ENCODE measurements at places on chromosomes 11 and 22.

DNA sequence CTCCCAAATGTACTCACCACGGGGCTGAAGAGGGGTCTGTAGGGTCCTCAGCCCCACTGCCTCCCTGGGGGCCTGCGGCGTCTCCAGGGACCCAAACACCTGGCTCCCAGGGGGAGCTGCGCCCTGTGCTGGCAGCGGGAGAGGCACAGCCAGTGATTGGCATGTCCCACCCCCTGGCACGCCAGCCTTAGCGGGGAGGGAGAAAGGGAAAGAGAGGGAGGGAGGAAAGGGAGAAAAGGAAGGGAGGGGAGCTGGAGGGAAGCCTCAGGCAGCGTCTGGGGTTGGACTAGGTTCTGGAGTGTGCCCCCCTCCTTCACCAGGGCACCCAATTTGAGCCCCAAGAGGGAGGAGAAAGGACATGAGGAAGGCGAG, at the start of gene CHRM1:
Gene CHRM1, minus strand, starts transcription at position 163 of the 372 bp plus-strand sequence. CDS start 10,263 bp downstream, outside the sequence.
- DNase-seq = no peak

GRCh38 chr11:34899633-34900016, 16.6 kb downstream of the APIP start:
- DNase-seq = no peak

DNA sequence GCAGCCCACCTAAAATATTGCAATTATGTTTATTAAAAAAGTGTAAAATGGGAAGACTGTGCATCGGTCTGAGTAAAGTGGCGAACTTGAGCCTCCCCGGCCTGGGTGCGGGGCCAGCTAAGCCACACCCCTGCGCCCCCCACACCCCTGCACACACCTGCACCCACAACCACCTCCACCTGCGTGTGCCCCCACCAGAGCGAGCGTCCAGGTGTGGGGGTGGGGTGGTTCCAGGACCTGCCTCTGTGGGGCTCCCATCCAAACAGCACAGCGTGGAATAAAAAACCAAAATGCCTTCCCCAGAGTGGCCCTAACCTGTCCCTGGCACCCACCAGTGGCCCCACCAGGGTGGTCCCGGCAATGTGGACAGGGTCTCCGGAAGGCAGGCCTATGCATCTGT, 30.1 kb upstream of the CARS1 start:
- no peak for DNase-seq

DNA sequence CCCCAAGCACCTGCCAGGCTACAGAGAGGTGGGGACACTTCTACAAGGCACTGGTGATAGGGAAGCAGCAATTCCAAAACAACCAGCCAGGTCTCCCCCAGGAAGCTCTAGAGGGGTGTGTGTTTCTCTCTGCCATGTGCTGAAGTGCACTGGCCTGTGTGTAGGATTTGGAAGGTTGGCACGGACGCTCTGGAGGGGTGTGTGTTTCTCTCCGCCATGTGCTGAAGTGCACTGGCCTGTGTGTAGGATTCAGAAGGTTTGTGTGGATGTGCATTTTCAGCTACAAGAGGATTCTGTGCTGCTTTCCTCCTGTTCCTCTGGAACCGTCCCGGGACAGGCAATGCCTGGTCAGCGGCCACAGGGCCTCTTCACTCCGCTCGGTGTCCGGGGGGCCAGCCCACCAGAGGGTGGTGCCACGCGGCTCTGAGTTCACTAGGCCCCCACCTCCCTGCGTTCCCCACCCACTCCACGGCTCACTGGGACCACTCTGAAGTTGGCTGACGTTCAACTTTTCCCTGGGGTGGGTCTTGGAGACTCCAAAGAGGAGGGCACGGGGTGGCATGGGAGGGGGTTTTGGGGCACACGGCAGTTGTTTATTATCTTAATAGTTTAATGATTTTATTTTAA, 552.8 kb downstream of the BRD1 start:
- no peak for DNase-seq

DNA sequence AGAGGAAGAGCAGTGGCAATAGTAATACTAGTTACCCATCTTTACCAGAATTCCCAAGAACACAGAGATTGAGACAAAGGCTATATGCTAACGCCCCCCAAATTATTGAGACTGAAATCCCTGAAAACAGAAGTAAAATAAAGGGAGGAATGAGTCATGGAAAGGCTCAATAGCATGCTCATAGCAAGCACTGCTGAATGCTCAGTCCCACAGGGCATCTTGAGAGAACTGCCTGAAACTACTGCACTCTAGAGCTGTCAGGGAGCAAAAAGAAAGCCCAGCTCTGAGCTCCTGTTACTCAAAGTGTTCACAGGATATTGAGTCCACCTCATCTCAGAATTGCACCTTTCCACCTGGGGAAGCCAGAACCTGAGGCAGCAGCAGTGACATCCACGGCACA, 44.1 kb upstream of the FIBIN start:
- DNase-seq = no peak

Data from NCI-H1417 treated with DMSO at 0.1 percent for 48 hours (cell line).